ENCODE measurements at places on chromosomes 2 and 18.
A peak's percentile ranks its signal among the peaks of the same experiment; 100 is the strongest.

- DNase-seq = peak; percentile 9
These were observed 63.7 kb upstream of the HPCAL1 start for GRCh38 chr2:10238991-10239485.

DNA sequence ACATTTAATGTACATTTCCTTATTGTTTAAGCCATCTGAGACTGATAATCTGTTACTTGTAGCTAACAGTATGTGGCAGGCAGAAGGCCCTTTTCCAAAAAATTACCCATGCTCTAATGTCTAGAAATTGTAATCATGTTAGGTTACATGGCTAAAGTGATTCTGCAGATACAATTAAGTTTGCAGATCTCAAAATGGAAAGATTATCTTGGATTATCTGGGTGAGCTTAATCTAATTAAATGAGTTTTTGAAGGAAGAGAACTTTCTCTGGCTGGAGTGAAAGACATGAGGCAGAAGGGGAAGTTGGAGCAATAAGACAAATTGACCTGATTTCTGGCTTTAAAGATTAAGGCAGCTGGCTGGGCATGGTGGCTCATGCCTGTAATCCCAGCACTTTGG lies 76.3 kb downstream of the MBD2 start:
- no peak for DNase-seq

DNA sequence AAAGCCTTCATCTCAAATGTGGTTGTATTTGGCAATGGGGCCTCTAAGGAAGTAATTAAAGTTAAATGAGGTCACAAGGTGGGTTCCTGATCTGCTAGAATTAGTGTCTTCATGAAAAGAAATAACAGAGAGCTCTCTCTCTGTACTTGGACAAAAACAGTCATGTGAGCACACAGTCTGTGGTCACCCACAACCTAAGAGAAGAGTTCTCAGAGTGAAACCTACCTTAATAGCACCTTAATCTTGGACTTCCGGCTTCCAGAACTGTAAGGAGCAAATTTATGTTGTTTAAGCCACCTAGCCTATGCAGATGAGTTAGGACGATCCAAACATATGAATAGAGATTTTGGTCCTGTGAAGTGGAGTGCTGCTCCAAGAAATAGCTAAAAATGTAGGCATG lies 758.9 kb downstream of the LRRTM4 start:
- no peak for DNase-seq

GRCh38 chr18:67742954-67743353 lies 226.4 kb upstream of the DSEL start:
- no peak for DNase-seq

DNA sequence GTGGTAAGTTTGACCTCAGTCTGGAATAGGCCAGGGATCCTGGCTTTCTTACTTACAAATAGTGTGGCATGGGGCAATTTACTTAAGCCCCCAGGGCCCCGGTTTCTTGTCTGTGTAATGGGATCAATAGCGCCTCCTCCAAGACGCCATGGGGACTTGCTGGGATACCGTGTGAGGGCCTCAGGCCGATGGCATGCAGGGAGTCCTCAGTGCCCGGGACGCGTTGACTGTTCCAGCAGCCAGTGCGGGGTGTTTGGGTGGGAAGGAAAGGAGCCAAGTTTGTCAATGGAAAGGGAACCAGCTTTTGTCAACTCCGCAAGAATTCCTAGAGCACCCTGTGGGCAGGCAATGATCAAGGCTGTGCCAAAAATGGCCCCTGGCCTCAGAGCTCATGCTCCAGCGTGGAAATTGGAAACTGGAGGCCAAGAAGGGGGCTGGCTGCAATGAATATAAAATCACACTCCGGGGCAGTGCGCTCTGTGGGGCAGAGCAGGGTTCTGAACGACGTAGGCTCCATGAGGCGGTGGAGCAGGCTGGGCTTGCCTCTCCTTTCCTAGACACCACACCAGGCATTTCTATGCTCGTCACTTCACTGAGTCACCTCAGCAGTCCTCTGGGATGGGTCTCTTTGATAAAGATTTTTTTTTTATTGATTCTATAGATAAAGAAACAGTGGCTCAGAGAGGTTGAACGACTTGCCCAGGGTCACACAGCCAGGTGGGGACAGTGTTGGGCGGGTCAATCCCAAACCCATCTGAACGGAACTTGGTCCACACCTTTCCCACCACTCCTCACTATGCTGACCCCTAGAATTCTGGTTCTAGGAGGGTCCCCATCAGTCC lies 56.7 kb upstream of the ASAP2 start:
- no peak for DNase-seq

GRCh38 chr2:140506606-140507005 lies 1624.2 kb downstream of the LRP1B start:
- no peak for DNase-seq

Measured in left ventricle myocardium inferior (tissue), 1 donor.